ENCODE measurements at places on chromosomes 5 and 9.

DNA sequence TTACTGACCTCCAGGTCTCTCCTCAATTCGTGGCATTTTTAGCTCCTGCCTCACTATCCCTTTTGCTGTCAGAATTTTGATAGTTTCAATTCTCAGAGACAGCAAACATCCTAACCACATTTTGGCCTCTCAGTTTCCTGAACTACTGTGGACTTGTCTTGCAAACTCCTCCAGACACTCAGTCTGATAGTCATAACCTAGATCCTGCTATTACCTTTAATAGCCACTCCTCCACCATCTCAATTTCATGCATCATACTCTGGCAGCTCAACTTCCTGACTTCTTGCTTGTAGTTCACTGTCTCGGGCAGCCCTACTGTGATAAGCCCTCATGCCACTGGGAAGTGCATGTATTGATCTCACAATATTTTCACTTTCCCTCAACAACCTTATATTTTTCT lies 481.8 kb upstream of the CDH18 start:
- DNase-seq = no peak

DNA sequence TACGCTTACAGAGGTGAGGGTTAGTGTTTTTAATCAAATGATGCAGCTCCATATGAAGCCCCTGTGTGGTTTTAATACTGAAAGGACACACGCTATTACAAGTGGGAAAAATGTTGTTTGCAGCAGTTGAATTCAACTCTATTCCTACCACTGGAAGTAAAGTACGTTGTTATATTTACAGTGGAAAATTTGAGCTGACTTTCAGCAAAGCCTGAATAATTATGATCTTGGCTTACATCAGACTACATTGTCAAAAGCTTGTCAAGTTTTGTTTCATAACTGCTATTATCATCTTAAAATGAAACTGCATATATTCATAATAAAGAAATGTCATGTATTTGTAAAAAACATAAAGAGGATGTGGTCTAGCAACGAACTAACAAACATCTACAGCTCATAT lies 818.5 kb downstream of the SEMA5A start:
- DNase-seq = no peak

GRCh38 chr9:127183814-127184582 lies 61.6 kb upstream of the ANGPTL2 start:
- no peak for DNase-seq

DNA sequence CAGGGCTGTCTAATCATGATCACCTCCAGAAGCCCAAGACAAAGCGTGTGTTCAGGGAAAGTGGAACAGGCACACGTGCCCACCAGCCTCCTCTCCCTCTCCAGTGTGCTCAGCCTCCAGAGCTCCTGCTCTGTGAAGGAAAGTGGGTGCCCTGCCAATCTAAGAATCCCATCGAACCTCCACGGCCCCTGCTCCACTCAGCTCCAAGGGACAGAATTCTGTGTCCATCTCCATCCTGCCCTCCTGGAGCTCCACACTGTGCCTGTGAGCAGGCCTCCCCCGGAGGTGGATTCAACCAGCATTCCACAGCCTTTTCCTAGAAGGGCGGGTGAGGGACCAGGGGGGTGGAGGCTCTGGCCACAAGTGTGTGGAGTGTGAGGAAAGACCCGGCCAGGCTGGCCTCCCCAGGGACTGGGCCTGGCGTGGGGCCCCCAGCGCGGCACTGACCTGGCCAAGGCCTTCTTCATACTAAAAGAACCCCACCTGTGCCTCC lies 6.0 kb downstream of the EEIG1 start:
- DNase-seq = peak; percentile 60

- DNase-seq = peak; percentile 84
Measured at GRCh38 chr5:180784497-180785097, 18.0 kb downstream of the MGAT1 start.

GRCh38 chr5:179890751-179891682 lies 16.7 kb downstream of the TBC1D9B start:
- no peak for DNase-seq

- DNase-seq = no peak
Measured at GRCh38 chr9:129421371-129421770, 199.5 kb downstream of the C9orf50 start.

DNA sequence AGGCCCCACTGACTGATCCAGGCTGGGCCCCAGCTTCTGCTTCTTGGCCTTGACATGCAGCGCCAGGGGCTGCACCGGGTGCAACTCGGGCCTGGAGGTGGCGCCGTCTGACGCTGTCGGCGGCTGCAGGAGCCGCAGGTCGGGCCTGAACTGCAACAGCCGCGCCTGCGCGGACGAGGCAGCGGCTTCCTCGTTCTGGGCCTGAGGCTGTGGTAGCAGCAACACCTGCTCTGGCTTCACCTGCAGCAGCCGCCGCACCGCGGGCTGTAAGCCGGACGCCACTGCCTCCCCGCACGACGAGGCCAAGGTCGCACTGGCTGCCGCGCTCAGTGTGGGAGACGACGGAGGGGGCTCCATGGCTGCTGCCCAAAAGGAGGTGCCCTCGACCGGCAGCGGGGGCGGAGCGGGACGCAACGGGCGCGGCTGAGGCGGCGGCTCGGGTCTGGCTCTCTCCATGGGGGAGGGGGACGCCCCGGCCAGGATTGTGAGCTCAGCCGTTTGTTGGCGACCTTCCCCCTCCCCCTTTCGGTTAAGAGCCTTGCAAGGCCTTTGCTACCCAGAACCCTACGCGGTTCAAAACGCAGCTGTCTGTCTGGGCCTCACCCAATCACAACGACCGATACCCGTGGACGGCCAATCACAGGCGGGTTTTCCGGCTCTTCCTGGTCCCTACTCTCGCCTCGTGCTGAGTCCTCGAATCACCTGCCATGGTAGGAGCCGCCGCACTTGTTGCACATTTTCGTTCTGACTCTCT lies 438 bp downstream of the SOX30 start:
- peak; percentile 64 for DNase-seq

DNA sequence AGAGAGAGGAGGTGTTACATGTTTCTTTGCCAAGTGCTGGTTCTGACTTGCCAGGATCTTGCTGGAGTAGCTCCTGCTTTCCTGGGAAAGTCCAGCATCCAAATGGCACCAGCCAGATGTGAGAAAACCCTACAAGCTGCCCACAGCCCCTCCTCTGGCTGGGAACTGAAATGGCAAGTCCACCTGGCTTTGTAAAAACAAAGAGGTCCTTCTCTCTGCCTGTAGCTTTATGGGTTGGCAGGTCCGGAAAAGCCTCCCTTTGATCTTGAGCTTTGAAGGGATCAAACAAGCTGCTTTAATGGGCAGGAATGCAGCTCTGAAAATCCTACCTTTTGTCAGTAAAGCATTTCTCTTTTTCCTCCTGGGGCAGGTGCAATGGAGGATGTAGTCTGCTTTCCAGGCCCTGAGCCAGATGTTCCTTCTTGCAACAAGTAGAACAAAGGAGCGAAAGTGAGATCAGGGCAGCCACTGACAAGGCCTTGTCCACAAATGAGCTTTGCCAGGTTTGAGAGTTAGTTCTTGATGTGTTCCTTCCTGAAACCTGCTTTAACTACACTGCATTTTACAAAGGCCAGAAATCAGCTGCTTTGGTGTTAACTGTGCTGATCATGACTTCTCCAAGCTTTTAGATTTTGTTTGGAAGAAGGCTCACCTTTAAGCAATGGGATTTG lies 456.7 kb downstream of the ZNF608 start:
- no peak for DNase-seq

GRCh38 chr9:135783540-135784245 lies 81.7 kb downstream of the KCNT1 start:
- no peak for DNase-seq

GRCh38 chr9:19233344-19233743 lies 2.9 kb downstream of the DENND4C start:
- DNase-seq = no peak

DNA sequence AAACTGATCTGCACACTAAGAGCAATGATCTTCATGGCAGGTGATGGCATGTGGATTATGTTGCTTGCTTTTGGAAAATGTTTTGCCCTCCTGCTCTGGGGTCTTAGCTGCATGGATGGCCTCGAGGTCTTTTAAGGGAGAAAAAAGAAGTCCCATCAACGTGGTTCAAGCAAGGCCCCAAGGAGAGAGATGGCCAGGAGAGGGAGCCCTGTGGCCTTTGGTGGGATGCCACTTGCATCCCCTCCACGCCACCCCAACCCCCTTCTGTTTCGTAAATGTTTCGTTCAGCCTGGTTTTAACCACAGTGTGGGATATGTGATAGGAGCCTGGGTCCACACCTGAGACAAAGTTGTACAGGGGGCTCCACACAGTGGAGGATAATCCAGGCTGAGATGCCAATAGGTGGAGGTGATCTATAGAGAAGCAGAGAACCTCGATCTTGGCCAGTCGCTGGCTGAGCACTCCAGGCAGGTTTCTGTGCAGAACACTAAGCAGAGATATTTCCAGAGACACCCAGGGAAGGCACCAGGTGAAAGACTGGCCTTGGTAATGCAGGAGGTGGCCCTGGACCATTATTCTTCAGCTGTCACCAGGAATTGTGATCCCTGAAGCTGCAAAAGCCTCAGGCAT lies 25.8 kb upstream of the FRRS1L start:
- DNase-seq = peak; percentile 3

- DNase-seq = no peak
Measured at GRCh38 chr5:172696171-172696849, 55.2 kb downstream of the NEURL1B start.

DNA sequence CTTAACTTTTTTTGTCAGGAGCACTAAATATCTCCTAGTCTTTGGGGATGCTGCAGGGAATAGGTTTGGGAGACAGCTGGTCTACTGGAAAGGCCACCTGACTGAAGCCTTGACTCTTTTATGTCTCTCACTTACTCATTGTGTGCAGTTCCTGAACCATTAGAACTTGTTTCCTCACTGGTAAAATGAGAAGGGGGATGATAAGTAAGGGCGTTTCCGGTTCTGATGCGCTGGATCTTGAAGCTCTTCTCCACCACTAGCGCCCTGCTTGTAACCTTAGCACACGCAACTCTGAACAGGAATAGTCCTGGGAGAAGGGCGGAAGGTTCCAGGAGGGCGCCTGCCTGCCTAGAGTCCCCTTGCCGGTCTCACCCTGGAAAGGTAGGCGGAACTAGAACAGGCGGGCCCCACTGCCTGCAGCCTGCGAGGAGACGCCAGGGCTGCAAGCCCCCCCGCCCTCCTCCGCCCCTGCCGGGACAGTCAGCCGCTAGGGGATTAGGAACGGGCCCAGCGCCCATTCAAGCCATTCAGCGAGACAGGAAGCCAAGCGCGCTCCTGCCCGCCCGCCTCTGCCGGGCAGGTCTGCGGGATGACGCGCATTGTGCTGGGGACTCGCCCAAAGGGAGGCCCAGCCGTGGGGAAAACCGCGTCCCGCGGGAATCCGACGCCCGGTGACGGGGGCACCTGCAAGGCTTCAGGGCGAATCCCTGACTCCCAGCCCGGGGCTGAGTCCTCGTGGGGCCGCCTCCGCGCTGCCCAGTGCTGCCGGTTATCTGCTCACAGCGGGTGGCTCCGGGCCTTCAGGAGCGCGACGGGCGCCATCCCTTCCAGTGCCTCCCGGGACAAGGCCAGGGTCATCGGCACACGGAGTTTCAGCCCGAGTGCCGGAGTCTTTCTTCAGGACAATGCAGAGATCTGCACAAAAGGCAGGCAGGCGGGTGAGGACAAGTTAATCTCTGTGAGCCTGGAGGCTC lies 44.0 kb upstream of the XPA start:
- DNase-seq = peak; percentile 47

DNA sequence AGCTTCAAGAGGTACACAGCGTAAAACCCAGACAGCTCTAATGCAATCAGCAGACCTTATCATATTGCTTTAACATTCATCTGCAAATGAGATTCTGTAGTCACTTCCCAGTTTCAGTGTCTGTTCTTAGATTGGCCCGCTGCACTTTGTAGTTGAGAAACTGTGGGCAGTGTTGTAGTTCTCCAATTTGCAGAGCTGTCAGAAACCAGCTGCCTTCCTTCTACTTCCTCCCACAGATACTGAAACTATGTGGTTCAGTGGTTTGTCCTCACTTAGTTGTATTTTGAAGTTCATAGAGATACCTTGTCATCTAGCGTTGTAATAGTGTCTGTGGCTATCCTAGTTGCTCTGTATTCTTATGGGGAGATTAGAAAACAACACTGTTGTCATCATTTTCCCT lies 39.6 kb upstream of the TRIM36 start:
- DNase-seq = no peak

GRCh38 chr5:109863752-109864151 lies 174.0 kb downstream of the MAN2A1 start:
- peak; percentile 95 for DNase-seq

- peak; percentile 65 for DNase-seq
Measured at GRCh38 chr9:124320062-124320973, 62.6 kb downstream of the NEK6 start.

DNA sequence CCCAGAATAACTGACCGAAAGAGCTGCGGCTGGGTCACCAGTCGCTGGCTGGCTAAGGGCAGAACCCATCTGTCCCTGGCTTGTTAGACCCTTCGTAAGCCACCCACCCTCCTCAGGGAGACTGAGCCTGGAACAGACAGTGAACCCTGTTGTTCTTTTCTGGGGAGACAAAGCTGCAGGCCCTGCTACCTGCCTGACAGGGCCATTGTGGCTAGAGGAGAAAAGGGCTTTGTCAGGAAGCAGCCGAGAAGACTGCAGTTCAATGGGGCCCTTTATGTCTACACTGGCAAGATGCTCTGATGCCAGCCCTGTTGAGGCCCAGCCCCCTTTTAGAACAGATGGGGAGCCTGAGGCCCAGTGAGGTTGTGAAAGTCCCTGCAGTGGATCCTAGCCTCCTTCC lies 3.7 kb upstream of the NIPAL4 start:
- no peak for DNase-seq

DNA sequence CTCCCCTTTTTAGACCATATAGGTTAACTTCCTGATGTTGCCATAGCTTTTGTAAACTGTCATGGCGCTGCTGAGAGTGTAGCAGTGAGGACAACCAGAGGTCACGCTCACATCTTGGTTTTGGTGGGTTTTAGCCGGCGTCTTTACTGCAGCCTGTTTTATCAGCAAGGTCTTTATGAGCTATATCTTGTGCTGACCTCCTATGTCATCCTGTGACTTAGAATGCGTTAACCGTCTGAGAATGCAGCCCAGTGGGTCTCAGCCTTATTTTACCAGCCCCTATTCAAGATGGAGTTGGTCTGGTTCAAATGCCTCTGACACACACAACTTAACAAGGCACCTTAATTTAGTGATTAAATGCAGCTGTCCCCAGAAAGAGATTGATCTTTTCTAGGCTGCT lies 23.9 kb upstream of the KDM4C start:
- DNase-seq = no peak

DNA sequence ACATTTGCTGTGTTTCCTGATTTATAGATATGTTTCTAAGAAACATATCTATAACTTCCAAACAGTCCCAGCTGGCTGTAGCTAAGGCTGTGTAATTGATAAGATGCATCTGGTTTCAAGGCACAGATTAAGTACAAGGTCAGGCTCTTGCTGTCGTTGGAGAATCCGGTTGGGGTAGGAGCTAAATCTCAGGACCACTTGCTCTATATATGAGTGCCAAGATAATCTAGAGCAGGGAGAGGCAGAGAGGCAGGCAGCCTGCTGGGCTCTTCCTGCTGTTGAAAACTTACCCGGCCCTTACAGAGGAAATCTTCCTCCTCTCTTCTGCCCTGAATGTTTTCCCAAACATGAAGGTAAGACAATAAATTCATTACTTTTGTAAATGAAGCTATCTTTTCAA lies at the start of gene C7:
Gene C7 (plus strand): TSS at position 234 of the 400 bp plus-strand sequence. CDS start 114 bp downstream, at position 348.
- DNase-seq = no peak

GRCh38 chr5:151427258-151427657 lies 20.1 kb upstream of the SLC36A1 start:
- DNase-seq = no peak
